T-helper 17 cell (primary cell): ENCODE measurements at places on chromosomes 6 and 20.

DNA sequence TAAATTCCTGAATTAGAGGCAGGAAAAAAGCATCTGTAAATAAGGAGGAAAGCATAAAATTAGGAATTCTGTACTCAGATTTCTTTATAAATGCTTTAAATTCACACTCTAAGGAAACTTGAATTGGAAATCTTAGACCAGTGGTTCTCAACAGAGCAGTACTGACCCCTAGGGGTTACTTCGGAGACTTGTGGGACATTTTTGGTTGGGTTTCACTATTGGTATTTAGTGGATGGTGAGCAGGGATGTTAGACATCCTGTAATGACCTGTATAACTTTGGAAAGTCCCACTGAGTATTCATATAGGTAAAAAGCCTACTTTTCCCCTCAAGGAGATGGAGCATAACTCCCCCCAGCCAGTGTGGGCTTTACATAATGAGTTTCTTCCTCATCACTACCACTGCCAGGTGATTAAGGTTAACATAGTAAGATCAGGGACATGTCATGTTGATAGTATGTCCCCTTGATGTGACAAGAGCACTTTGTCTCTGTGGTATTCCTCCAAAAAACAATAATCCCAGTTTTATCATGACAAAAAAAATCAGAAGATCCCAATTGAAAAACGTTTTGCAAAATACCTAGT lies 31.0 kb downstream of the GLO1 start:
- H3K27ac ChIP-seq, result no peak overlapping the region
- DNase-seq, result no peak
- H3K27me3 ChIP-seq, result no peaks in the 10 kb centered on the region
- H3K4me3 ChIP-seq, result no peak overlapping the region
- peaks cover 13% of the 10 kb centered on the region for H3K4me1 ChIP-seq

GRCh38 chr20:62768551-62769287 lies 27.6 kb upstream of the MRGBP start:
- peaks cover 11% of the 10 kb centered on the region for H3K4me1 ChIP-seq
- H3K36me3 ChIP-seq, result no peaks in the 10 kb centered on the region
- no peaks in the 10 kb centered on the region for H3K27me3 ChIP-seq
- DNase-seq, result no peak

DNA sequence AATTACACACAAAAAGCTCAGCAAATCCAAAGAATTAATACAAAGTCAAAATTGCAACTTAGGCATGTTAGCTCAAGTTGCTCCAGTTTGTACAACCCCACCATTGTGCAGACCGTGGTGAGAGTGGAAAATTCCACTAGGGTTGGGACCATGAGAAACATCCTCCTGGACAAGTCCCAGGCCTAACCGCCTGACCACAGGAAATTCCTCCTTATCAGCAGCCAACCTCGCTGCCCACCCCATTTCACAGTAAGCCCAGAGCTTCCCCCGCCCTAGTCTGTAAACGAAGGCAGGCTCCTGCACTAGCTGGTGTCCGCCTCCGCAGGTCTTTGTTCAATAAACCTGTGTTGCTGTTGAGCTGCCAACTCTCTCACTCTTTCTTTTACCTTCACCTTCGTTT lies 1023.3 kb downstream of the EYS start:
- no peaks in the 10 kb centered on the region for H3K27me3 ChIP-seq
- no peak overlapping the region for H3K4me3 ChIP-seq
- H3K36me3 ChIP-seq, result no peaks in the 10 kb centered on the region
- no peak overlapping the region for H3K27ac ChIP-seq
- no peak for DNase-seq
- H3K4me1 ChIP-seq, result no peaks in the 10 kb centered on the region

GRCh38 chr6:34696189-34696738 lies 303 bp downstream of the ILRUN start:
- H3K27me3 ChIP-seq, result no peaks in the 10 kb centered on the region
- H3K27ac ChIP-seq, result peak overlapping the region; percentile 99
- H3K36me3 ChIP-seq, result peaks cover 4% of the 10 kb centered on the region
- peak; percentile 13 for DNase-seq
- H3K4me3 ChIP-seq, result peak overlapping the region; percentile 95
- H3K4me1 ChIP-seq, result peaks cover 36% of the 10 kb centered on the region

DNA sequence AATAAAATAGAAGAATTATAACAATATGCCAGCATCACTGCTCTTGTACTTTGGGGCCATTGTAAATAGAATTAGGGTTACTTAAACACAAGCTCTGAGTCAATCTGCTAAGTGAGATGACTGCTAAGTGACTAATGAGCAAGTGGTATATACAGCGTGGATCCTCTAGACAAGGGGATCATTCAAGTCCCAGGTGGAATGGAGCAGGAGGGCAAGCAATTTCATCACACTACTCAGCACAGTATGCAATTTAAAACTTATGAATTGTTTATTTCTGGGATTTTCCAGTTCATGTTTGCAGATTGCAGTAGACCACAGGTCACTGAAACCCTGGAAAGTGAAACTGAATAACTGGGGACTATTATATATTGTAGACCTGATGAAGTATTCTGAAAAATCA lies 235.3 kb downstream of the BTBD3 start:
- H3K27ac ChIP-seq, result no peak overlapping the region
- H3K27me3 ChIP-seq, result no peaks in the 10 kb centered on the region
- H3K36me3 ChIP-seq, result no peaks in the 10 kb centered on the region
- no peaks in the 10 kb centered on the region for H3K4me1 ChIP-seq

GRCh38 chr6:107607116-107607515 lies 117.2 kb downstream of the SOBP start:
- H3K4me1 ChIP-seq, result no peaks in the 10 kb centered on the region
- no peak for DNase-seq
- no peak overlapping the region for H3K27ac ChIP-seq
- H3K36me3 ChIP-seq, result no peaks in the 10 kb centered on the region
- H3K27me3 ChIP-seq, result peaks cover 30% of the 10 kb centered on the region

GRCh38 chr6:112413780-112414179 lies 66.7 kb downstream of the RFPL4B start:
- no peak for DNase-seq
- H3K36me3 ChIP-seq, result no peaks in the 10 kb centered on the region
- H3K4me3 ChIP-seq, result no peak overlapping the region
- H3K27me3 ChIP-seq, result peaks cover 21% of the 10 kb centered on the region

DNA sequence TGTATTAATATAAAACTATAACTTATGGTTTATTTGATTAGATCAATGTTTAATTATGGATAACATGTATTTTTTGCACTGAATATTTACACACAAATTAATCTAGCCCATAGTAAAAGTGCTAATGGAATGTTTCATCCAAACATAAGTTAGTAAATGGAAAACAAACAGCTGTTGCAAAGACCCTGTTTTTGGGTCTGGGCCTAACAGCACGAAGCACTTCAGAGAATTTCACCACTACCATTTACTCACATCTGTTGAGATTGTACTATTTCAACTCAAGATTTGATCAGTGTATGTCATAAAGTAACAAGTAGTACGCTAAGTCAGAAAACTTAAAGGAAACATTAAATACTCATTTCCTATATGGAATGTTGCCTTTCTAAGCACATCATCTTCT lies 359.6 kb downstream of the LAMA2 start:
- H3K36me3 ChIP-seq, result peaks cover 5% of the 10 kb centered on the region
- no peak for DNase-seq
- no peak overlapping the region for H3K27ac ChIP-seq
- H3K27me3 ChIP-seq, result peaks cover 22% of the 10 kb centered on the region

GRCh38 chr6:49233483-49233882 lies 229.6 kb downstream of the MMUT start:
- no peaks in the 10 kb centered on the region for H3K4me1 ChIP-seq
- H3K36me3 ChIP-seq, result no peaks in the 10 kb centered on the region
- no peak overlapping the region for H3K4me3 ChIP-seq
- H3K27me3 ChIP-seq, result no peaks in the 10 kb centered on the region

- DNase-seq, result no peak
- H3K36me3 ChIP-seq, result no peaks in the 10 kb centered on the region
- no peak overlapping the region for H3K27ac ChIP-seq
- peaks cover 59% of the 10 kb centered on the region for H3K27me3 ChIP-seq
- no peak overlapping the region for H3K4me3 ChIP-seq
Measured at GRCh38 chr6:150408842-150409241, 40.0 kb downstream of the IYD start.

GRCh38 chr20:32007787-32008616 lies 2.2 kb upstream of the CCM2L start:
- no peak for DNase-seq
- no peak overlapping the region for H3K27ac ChIP-seq
- no peak overlapping the region for H3K4me3 ChIP-seq

DNA sequence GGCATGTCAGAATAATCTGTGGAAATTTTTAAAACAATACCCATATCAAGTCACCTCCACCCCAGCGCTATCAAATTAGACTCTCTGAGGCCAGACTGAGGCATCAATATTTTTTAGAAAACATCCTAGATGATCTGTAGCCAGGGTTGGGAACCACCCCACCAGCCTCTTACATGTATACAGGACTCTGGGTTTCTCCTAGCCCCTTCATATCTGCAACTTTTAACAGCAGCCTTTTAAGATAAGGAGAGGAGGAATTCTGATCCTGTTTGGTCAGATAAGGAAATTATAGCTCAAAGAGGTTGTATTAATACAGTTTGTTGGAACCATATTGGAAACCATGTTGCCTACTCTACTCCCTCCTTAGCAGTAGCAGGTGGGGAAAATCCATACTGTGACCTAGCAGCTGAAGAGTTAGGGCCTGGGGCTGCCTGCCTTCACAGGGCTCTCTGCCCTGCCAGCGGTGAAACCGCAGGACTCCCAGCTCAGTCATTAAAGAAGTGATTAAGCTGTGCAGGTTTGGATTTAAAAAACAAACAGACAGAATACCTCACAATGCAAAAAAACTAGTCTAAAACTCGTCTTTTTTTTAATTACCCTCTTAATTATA lies 30.0 kb downstream of the BRPF3 start:
- H3K27ac ChIP-seq, result no peak overlapping the region
- H3K36me3 ChIP-seq, result peaks cover 11% of the 10 kb centered on the region
- H3K4me3 ChIP-seq, result no peak overlapping the region
- no peak for DNase-seq

DNA sequence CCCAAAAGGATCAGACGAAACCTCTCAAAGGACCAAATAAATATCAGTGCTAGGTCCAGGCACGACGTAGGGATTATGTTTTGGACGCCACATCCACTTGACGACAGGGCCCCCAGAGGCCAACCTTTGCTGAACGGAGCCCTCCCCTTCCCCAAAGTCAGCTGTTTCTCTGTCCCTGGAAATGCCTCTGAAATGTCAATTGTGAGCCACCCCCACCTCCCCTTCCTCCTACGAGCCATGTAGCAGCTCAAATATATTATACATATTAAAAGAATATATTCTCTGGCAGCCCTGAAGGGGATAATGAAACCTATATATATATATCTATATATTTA lies 39.6 kb upstream of the BLCAP start:
- H3K27ac ChIP-seq, result no peak overlapping the region
- H3K4me3 ChIP-seq, result no peak overlapping the region
- H3K4me1 ChIP-seq, result peaks cover 10% of the 10 kb centered on the region
- H3K27me3 ChIP-seq, result peaks cover 83% of the 10 kb centered on the region

GRCh38 chr6:154805288-154805911 lies 72.2 kb downstream of the SCAF8 start:
- peaks cover 8% of the 10 kb centered on the region for H3K36me3 ChIP-seq
- H3K27ac ChIP-seq, result peak overlapping the region; percentile 53
- H3K4me1 ChIP-seq, result peaks cover 11% of the 10 kb centered on the region
- no peak overlapping the region for H3K4me3 ChIP-seq
- DNase-seq, result no peak

- no peak overlapping the region for H3K4me3 ChIP-seq
- H3K27ac ChIP-seq, result no peak overlapping the region
- H3K27me3 ChIP-seq, result peaks cover 28% of the 10 kb centered on the region
- no peak for DNase-seq
- H3K4me1 ChIP-seq, result no peaks in the 10 kb centered on the region
Measured at GRCh38 chr6:39493174-39493573, 170.7 kb upstream of the KCNK16 start.

- peaks cover 9% of the 10 kb centered on the region for H3K36me3 ChIP-seq
- DNase-seq, result no peak
- H3K27me3 ChIP-seq, result peaks cover 61% of the 10 kb centered on the region
- peaks cover 34% of the 10 kb centered on the region for H3K4me1 ChIP-seq
Measured at GRCh38 chr6:105985098-105985815, 100.9 kb upstream of the PRDM1 start.

DNA sequence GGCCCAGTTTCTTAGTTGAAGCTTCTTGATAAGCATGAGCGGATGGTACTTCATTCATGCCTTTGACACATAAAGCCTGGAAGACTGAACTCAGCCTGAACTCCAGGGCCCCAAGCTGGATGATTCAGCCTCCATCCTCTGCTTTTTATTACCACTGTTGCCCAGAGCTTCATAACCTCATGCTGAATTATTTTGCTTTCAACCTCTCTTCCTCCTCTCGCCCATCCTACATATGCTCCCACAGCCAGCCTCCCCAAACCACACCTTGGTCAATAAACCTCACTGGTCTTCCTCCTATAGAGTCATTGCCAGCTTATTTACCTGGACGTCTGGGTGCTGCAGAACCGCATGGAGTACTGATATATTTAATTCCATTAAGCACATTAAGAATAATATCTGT lies 59.4 kb downstream of the SLC35B3 start:
- H3K27me3 ChIP-seq, result peaks cover 41% of the 10 kb centered on the region
- no peaks in the 10 kb centered on the region for H3K36me3 ChIP-seq
- H3K4me1 ChIP-seq, result no peaks in the 10 kb centered on the region
- no peak for DNase-seq
- H3K27ac ChIP-seq, result no peak overlapping the region

GRCh38 chr6:54427396-54427937 lies 119.2 kb downstream of the TINAG start:
- DNase-seq, result no peak
- no peak overlapping the region for H3K4me3 ChIP-seq
- H3K27ac ChIP-seq, result no peak overlapping the region
- H3K36me3 ChIP-seq, result no peaks in the 10 kb centered on the region
- no peaks in the 10 kb centered on the region for H3K4me1 ChIP-seq

DNA sequence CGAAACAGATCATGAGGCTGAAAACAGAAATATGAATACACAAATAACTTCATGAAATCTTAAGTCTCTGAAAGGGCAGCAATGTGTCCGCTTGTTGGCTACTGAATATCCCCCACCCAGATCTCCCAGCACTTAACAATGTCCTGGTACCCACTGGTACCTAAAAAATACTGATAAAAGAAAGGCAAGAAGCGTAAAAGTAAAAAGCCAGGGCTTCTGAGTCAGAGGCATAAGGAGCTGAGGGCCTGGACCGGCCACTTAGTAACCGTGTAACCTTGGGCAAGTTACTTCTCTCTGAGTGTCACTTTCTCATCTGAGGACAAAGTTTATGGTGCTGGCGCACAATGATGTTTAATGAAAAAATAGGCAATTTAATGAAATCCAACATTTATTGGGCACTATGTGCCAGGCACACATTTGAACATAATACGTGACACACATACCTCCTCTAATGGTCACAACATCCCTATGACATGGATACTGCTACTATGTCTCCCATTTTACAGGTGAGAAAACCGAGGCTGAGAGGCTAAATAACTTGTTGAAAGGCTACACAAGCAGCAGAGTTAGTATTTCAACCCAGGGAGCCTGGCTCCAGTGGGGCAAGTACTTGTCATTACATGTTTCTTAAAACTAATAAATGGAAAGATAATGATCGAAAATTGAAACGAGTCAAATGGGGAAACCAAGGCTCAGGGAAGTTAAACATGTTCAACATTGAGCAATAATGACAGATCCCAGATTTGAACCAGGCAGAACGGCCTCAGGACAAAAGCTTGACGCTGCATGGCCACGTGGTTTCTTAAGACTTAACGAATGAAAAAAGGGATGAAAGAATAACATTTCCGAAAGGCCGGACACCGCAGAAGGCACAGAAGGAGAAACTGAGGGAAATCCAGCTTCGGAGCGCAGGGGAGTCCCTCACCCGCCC lies 828 bp downstream of the TP53RK start:
- H3K27me3 ChIP-seq, result no peaks in the 10 kb centered on the region
- peak overlapping the region; percentile 99 for H3K4me3 ChIP-seq
- H3K36me3 ChIP-seq, result peaks cover 12% of the 10 kb centered on the region
- H3K27ac ChIP-seq, result peak overlapping the region; percentile 93
- DNase-seq, result no peak
- H3K4me1 ChIP-seq, result peaks cover 39% of the 10 kb centered on the region
